T-cell (primary cell): ENCODE measurements at places on chromosomes 13 and 19.

DNA sequence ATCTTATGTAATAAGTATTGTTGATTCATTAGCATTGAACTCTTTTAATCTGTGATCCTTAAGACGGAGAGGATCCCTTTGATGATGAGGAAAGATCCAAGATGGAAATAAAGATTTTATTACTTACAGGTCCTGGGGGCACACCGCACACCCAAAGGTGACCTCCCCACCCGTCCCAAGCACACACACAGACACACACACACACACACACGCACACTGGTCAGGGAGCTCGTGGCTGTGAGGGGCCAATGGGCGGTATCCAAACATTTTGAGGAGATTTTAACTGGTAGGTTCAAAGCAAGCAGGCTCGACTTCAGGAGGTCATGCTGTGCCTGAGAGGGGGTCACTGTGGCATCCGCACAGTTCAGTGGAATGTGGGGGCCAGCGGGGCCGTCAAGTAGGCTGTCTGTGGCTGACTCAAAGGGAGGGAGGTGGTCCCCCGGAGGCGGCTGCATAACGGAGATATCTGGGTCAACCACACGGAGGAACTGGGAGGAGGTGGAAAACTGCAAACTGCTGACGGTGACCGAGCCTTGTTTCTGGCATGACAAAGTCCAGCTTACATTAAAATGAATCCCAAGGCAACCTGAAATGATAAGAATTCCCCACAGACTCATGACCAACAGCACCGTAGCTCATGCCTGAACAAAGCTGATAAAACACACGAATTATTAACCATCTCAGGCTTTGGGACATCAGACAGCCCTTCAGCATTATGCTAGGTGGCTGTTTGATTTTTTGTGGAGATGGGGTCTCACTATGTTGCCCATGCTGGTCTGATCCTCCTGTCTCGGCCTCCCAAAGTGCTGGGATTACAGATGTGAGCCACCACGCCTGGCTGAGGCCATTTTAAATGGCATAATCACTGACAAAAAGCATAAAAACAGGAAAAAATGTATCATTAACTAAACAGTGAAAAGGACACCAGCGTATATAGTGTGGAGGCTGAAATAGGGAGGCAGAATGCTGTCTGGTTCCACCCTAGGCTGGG, 20.9 kb upstream of the SIGLEC11 start:
- H3K4me3 ChIP-seq: no peak overlapping the region
- H3K4me1 ChIP-seq: no peaks in the 10 kb centered on the region
- no peaks in the 10 kb centered on the region for H3K27me3 ChIP-seq
- DNase-seq: no peak
- no peak overlapping the region for H3K27ac ChIP-seq

GRCh38 chr19:32720936-32721250, 1.3 kb downstream of the TDRD12 start:
- no peak overlapping the region for H3K4me3 ChIP-seq
- no peaks in the 10 kb centered on the region for H3K36me3 ChIP-seq
- H3K4me1 ChIP-seq: no peaks in the 10 kb centered on the region
- no peak overlapping the region for H3K27ac ChIP-seq
- no peak for DNase-seq

DNA sequence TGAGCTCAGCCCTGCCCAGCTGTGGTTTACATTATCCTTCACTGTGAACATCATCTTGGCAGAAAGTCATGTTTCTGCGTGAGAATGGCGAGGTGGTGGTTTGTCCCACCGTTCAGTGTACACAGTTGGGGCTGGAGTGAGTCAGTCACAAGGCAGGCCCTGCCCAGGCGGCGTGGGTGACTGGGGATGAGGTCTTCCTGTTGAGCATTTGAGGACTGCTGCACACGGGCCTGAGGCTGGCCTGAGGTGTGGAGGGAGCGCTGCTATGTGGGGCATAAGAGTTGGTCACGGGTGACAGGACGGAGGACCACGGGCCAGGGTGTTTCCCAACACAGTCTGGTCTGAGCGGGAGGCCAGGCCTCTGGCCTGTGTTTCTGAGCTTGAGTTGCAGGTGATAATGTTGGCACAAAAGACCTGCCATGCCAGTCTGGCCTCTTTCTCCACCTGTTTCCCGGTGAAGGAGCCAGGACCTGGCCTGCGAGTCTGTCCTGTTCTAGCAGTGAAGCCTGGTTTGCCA, 13.4 kb upstream of the C19orf33 start:
- no peak overlapping the region for H3K4me3 ChIP-seq
- no peaks in the 10 kb centered on the region for H3K27me3 ChIP-seq
- H3K4me1 ChIP-seq: no peaks in the 10 kb centered on the region

DNA sequence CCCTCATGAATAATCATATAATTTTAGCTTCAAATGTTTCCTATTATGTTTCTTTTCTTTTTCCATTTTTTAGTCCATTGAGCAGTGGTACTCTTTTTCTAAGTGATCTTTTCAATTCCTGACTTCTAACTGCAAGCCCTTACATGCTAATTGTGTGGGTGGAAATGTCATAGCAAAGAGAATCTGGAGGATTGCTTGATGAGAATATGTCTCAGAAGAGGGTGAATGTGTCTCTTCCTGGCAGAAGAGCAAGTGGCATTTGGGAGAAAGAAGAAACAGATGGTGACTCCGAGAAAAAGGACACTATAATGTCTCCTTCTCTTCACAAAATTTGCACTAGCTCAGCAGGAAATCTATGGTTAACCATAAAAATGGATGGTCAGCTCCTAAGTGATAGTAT, 2320.0 kb downstream of the PCDH9 start:
- no peak overlapping the region for H3K4me3 ChIP-seq
- H3K27ac ChIP-seq: no peak overlapping the region
- no peak for DNase-seq
- no peaks in the 10 kb centered on the region for H3K27me3 ChIP-seq
- no peaks in the 10 kb centered on the region for H3K36me3 ChIP-seq
- H3K4me1 ChIP-seq: no peaks in the 10 kb centered on the region

DNA sequence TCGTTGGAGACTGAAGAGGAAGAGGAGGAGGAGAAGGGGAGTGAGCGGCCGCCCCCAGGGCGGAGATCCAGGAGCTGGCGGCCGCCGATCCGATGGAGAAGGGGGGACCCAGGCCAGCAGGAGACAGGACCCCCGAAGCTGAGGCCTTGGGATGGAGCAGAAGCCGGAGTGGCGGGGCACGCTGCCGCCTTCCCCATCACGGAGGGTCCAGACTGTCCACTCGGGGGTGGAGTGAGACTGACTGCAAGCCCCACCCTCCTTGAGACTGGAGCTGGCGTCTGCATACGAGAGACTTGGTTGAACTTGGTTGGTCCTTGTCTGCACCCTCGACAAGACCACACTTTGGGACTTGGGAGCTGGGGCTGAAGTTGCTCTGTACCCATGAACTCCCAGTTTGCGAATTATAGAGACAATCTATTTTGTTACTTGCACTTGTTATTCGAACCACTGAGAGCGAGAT, 1.8 kb downstream of the GADD45B start:
- H3K4me3 ChIP-seq: peak overlapping the region; percentile 60
- peaks cover 47% of the 10 kb centered on the region for H3K4me1 ChIP-seq
- H3K27ac ChIP-seq: peak overlapping the region; percentile 76

GRCh38 chr19:49441210-49441959, at the start of gene SLC17A7:
Gene SLC17A7, minus strand, starts transcription at chr19:49441527. Its CDS starts 148 bp downstream, at chr19:49441379.
- no peaks in the 10 kb centered on the region for H3K36me3 ChIP-seq
- DNase-seq: no peak
- peaks cover 16% of the 10 kb centered on the region for H3K27me3 ChIP-seq
- H3K27ac ChIP-seq: no peak within 1 kb of the TSS
- H3K4me3 ChIP-seq: peak within 1 kb of the TSS; percentile 10
- H3K4me1 ChIP-seq: peaks cover 47% of the 10 kb centered on the region

DNA sequence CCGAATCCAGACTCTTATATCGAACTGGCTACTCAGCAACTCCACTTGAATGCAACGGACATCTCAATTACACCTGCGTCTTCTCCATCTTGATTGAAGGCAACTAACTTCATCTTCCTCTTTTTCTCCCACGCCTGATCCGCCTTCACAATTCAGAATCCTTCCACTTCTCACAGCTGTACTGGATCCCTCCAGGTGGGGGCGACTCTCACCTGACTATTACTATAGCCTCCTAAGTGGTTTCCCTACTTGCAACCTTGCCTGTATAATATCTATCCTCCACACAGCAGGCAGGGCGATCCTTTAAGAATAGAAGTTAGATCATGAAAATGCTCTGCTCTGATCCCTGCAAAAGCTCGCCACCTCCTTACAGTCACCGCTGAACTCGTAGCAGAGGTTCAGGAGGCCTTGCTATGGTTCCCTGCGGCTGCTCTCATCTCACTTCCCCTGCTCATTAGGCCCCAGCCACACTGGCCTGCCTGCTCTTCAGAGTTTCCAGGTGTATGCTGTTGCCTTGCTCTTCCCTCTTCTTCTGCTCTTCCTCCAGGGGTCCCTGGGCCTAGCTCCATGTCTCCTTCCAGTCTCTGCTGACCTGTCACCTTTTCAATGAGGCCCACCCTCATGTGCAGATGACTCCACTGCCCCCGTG, 31.9 kb downstream of the RFXAP start:
- H3K27me3 ChIP-seq: peaks cover 18% of the 10 kb centered on the region
- H3K36me3 ChIP-seq: no peaks in the 10 kb centered on the region
- H3K4me1 ChIP-seq: no peaks in the 10 kb centered on the region
- no peak overlapping the region for H3K27ac ChIP-seq
- no peak overlapping the region for H3K4me3 ChIP-seq
